Dorsolateral prefrontal cortex (tissue), 122 donors: ENCODE measurements at places on chromosomes 13 and 19.

GRCh38 chr13:33107361-33107760 is 91.1 kb downstream of the KL start:
- no peak for DNase-seq

DNA sequence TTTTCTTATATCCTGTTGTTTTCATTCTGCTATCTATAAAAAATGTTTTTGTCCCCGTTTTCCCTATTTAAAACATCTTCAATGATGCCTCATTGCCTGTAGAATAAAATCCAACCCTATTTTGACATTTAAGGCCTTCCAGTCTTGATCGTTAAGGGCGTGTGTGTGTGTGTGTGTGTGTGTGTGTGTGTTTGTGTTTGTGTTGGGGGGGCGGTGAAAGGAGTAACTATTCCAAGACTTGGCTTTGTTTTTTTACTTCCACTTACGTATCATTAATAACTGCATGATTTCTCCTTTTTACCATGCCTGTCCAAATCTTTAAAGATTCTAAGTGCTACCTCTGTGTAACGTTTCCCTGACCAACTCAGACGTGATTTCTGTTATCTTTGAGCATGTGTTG is 784 bp downstream of the PIBF1 start:
- no peak for DNase-seq

DNA sequence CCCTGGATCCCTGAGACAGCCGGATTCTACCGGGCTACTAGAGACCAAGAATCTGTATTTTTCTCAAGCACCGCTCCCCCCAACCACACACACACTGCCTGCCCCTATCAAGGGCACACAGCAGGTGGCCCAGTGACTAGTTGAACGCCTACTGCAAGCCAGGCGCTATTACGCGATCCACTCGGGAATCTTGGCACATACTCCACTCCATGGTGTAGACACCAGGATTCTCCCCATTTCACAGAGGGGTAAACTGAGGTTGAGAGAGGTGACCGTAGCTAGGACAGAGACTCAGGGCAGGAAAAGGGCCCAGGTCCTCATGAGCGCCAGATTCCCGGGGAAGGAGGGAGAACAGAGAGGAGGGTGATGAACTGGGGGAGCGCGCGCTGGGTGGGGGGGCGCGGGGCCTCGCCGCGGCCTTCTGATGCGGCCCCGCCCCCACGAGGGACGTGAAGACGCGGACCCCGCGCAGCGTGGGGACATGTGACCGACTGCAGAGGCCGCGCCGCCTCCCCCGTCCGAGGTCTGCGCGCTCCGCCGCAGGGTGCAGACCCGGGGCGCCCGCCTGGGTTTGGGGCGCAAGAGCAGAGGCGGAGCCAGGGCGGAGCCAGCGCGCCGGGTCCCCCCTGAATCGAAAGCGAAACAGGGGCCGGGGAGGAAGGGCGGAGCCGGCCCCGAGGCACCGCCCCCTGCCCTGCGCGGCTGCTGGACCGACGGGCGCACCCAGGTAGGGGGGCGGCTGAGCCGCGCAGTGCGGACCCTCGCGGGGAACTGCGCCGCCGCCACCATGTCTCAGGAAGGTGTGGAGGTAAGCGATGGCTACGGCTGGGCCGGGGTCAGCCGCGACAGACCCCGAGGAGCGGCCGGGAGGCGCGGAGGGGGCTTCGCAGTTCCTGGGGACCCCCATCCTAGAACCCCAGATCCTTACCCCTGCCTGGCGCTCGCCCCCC is at the start of gene SHFL:
Gene SHFL, plus strand, starts transcription at position 677 of the 950 bp plus-strand sequence. Its CDS starts 111 bp downstream, at position 788.
- peak; percentile 48 for DNase-seq

- DNase-seq: no peak
Observed at GRCh38 chr19:56312787-56313657, 1.6 kb downstream of the ZSCAN5A start.

DNA sequence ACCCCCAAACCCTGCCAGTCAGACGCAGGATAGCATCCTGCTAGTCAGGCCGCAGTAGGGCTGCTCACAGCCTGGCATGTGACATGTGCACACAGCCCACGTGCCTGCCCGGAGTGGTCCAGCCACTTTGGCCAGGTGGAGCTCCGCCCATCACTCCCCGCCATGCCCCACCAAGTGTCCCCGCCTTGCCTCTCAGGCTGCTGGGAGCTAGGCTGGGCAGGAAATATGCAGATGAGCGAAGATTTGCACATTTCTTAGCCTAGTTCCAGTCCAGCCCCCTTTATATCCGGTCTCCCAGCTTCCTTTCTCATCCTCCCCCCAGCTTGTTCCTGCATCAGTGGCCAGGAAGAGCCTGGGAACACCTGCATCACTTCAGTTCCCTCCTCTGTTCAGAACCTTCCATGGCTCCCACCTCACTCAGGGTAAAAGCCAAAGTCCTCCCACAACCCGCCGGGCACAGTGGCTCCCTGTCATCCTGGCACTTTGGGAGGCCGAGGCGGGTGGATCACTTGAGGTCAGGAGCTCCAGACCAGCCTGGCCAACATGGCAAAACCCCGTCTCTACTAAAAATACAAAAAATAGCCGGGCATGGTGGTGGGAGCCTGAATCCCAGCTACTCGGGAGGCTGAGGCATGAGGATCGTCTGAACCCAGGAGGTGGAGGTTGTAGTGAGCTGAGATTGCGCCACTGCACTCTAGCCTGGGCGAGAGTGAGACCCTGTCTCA is 2.3 kb upstream of the DOCK6 start:
- no peak for DNase-seq

GRCh38 chr19:6161271-6161850 is 25.9 kb downstream of the ACSBG2 start:
- DNase-seq: no peak

DNA sequence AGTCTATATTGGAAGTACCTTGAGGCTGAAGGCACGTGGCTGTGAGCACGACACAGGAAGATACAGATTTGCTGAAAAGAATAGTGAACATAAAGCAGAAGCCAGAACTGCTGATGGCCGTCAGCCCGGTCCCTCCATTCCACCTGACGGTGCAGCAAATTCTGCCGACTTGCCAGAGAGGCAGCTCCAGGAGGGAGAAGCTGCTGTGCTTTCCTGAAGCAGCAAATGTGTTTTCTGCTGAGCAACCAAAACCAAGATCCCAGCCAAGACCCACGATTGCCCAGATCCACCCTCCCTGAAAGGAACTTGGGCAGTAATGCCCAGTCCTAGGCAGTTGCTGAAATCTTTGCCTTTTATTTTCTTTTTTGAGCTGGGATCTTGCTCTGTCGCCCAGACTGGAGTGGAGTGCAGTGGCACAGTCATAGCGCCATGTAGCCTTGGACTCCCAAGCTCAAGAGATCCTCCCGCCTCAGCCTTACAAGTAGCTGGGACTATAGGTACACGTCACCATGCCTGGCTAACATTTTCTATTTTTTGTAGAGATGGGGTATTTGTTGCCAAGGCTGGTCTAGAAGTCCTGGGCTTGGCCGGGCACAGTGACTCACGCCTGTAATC is 7.0 kb upstream of the RCN3 start:
- DNase-seq: no peak

- DNase-seq: no peak
Observed at GRCh38 chr13:81781471-81781870, 1440.5 kb upstream of the SPRY2 start.

DNA sequence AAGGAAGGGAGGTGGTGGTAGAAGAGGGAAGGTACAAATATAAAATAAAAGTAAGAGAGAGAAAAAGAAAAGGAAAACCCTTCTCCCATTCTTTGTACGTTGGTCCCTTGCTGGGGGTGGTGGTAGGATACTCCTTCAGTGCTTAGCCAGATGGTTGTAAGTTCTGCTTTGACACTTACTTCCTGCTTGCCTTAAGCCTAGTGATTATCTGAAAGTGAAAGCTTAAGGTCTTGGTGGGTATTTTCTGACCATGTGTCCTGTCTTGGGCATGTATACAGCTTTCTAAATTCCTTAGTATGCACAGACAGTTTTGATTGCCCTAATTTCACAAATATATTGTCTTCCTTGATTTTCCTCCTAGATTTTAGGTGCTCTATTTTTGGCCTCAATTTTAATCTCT is 314.8 kb downstream of the PCDH17 start:
- no peak for DNase-seq

GRCh38 chr13:61123538-61124289 is 291.9 kb downstream of the PCDH20 start:
- DNase-seq: no peak

DNA sequence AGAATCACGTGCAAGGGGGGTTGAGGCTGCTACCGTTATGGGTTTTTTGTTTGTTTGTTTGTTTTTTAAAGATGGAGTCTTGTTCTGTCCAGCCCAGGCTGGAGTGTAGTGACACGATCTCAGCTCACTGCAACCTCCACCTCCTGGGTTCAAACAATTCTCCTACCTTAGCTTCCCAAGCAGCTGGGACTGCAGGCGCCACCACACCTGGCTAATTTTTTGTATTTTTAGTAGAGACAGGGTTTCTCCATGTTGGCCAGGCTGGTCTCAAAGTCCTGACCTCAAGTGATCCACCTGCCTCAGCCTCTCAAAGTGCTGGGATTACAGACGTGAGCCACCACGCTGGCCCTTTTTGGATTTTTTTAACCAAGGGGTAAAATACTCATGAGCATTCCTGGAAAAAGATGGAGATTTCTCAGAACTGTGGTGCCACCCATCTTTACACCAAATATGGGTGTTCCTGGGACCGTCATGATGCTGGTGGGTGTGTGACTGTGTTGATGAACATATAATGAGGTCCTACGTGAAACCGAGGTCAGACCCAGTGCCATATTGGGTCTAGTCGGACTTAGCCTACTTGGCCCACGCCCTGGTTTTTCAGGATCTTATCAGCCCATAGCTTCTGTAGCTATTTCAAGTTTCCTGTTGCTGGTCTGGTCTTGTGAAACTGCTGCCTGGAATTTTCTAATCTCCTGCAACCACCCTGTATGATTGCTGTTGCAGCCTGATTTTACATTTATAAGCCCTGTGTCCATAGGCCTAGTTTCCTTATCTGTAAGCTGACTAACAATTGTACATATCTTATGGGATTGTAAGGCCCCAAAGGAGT is 6.2 kb downstream of the PPP1R15A start:
- no peak for DNase-seq

- DNase-seq: peak; percentile 82
Observed at GRCh38 chr19:33235269-33235995, 9.8 kb upstream of the SLC7A10 start.

DNA sequence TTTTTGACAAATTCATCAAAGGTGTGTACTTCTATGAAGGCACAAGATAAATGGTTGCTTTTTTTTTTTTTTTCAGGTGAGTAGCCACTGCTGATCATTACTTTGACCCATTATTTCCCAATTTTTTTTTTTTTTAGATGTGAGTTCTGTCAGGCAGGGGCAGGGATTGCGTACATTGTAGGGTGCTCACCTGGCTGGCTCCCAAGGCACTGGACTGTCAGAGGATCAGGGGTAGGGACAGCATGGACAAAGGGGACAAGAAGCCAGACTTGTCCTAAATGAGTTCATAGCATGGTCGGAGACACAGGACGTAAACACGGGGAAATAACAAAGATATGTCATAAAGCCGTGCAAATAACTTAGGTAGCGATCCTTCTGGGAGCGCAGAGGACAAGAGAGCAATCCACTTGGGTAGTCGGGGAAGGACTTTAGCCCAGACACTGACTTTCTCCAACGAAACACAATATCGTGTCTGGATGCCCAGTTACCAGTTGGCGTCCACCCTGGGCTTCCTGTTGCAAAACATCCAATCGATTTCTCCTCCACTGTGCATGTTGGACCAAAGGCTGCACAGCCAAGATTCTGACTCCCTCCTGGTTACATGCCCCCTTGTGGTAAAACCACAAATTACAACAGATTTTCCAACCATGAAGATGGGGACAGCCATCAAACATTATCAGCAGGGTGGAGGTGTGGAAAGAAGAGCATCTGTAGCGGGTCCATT is 27.5 kb upstream of the KATNAL1 start:
- DNase-seq: no peak

- DNase-seq: no peak
Observed at GRCh38 chr13:98240135-98240534, 63.1 kb upstream of the RNF113B start.

- no peak for DNase-seq
Observed at GRCh38 chr13:19606152-19606551, 27.3 kb upstream of the MPHOSPH8 start.

DNA sequence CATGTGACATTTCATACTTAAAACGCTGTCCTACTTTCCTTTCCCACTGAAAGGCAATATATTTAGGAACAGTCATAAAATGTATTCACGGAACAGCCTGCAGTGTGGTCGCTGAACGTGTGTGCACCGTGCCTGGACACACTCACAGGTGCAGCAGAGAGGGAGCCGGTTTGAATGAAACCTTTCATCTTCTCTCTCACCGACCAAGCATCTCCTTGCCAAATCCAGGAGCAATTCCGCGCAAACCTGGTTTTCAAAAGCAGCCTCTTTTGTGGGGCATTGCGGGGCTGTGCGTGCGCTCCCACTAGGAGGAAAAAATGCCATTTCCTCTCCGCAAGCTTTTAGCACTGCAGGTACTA is 1.0 kb downstream of the DCLK1 start:
- no peak for DNase-seq

DNA sequence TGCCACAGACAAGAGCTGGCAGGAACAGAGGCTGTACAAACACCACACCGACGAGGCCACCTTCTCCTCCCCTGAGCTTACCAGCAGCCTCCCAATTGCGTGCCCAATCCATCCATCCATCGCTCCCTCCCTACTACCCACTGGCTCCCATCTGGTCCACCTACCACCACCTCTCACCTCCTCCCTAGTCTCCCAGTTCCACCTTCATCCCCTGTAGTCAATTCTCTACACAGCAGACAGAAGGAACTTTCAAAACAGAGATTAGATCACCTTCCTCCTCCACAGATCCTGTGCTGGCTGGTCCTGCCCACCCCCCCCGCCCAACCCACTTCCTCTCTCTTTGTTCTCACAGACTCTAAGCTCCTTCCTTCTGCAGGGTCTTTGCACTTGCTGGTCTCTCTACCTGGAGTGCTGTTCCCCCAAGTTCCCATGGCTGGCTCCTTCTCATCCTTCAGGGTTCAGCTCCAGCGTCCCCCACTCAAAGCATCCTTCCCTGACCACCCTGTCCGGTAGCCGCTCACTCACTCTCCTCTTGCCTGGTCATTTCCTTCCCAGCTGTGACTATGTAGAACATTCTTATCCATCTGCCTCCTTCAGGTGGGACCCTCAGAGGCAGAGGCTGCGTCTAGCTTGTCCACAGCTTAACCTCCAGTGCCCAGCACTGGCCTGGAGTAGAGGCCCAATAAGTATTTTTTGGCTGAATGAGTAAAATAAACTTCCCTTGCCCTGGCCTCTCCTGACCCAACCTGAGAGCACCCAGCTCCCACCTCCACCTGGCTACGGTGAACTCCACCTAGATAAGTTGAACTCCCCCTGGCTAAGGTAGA is 23.0 kb downstream of the PIN1 start:
- DNase-seq: no peak

- DNase-seq: no peak
Observed at GRCh38 chr19:16197188-16197621, 506 bp upstream of the AP1M1 start.

DNA sequence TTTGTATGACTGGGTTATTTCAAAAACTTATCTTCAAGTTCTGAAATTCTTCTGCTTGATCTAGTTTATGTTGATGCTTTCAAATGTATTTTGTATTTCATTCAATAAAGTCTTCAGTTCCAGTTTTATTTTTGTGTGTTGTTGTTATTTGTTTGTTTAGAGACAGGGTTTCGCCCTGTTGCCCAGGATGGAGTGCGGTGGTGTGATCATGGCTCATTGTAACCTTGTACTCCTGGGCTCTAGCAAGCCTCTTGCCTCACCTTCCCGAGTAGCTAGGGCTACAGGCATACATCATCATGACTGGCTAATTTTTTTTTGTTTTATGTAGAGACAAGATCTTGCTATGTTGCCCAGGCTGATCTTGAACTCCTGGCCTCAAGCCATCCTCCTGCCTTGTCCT is 40.3 kb upstream of the ARHGEF7 start:
- no peak for DNase-seq

- no peak for DNase-seq
Observed at GRCh38 chr13:81140675-81141074, 799.7 kb upstream of the SPRY2 start.
